ENCODE measurements at places on chromosomes 13 and 19.

- no peak for DNase-seq
Observed at GRCh38 chr19:51765086-51765485, 4.1 kb downstream of the FPR2 start.

GRCh38 chr19:2561895-2562294 is 86.0 kb downstream of the GADD45B start:
- no peak for DNase-seq

DNA sequence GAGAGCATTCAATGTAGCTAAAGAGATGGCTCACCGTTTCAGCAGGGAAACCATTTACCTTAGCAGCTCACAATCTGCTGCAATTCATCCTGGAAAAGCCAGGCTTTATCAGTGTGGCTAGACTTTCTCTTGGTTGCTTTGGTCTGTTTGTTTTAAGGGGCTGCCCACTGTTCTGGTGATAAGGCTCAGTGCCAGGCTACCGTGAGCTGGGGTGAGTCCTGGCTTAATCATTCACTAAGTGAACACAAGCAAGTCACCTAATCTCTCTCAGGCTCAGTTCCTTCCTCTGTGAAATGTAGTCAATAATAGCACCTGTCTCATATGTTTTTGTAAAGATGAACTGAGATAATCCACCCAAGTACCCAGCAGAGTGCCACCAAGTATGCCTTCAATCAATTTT is 229.0 kb downstream of the TEX29 start:
- no peak for DNase-seq

DNA sequence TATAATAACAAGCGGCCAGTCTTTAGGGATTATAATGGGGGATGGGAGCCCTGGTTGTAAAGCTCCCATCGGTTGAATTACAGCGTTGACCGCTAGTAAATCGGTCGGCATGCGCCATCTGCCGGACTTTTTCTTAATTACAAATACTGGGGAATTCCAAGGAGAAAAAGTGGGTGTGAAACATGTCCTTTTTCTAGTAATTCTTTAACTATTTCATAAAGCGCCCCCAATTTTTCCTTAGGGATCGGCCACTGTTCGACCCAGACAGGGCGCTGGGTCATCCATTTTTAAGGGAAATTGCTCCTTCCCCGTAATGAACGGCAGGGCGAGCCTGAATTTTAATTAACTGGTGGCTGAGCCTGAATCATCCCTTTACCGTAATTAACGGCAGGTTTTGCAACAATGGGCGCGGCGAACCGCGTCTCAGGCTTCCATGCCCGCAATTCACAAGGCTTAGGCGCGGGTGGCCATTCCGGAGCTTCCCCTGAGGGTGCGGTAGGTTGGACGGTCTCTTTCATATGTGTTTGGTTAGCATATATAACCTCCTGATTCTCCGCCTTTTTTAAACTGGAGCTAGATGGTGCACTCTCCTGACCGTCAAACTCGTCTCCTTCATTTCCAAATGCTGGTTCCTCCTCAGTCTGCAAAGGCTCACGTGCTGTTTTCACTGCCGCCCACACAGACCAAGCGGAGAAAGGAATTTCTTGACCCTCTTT is 30.2 kb upstream of the EVI5L start:
- DNase-seq = peak; percentile 39

Measured in GF-D8 (cell line).